Mucosa of descending colon (tissue), 3 donors: ENCODE measurements at places on chromosomes 12 and 14.

DNA sequence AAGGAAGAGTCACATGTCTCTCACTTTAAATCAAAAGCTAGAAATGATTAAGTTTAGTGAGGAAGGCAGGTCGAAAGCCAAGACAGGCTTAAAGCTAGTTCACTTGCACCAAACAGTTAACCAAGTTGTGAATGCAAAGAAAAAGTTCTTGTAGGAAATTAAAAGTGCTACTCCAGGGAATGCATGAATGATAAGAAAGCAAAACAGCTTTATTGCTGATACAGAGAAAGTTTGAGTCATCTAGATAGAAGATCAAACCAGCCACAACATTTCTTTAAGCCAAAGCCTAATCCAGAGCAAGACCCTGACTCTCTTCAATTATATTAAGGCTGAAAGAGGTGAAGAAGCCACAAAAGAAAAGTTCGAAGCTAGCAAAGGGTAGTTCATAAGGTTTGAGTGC lies 193.6 kb downstream of the MSRB3 start:
- DNase-seq: no peak

- DNase-seq: no peak
These were observed 117.2 kb upstream of the SSTR1 start for GRCh38 chr14:38090506-38090905.

DNA sequence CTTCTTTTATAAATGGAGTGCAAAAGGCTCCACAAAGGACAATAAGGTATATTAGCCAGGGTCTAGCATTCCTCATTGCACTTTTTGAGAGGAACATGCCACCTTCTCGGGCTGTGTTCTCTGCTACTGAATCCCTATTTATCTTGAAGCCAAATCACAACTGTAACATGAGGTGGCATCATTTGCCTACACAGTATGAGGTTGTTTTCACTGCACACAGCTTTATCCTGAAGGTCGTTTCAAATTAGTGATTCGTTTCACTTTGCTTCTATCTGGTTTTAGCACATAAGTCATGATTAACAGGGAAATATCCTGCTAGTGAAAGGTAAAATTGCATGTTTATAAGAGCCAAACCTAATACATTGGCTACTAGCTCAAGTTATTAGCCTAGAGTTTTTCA lies 153.8 kb downstream of the SLC35F4 start:
- DNase-seq: no peak

- DNase-seq: no peak
These were observed 9.2 kb downstream of the ABHD4 start for GRCh38 chr14:22607291-22607690.

DNA sequence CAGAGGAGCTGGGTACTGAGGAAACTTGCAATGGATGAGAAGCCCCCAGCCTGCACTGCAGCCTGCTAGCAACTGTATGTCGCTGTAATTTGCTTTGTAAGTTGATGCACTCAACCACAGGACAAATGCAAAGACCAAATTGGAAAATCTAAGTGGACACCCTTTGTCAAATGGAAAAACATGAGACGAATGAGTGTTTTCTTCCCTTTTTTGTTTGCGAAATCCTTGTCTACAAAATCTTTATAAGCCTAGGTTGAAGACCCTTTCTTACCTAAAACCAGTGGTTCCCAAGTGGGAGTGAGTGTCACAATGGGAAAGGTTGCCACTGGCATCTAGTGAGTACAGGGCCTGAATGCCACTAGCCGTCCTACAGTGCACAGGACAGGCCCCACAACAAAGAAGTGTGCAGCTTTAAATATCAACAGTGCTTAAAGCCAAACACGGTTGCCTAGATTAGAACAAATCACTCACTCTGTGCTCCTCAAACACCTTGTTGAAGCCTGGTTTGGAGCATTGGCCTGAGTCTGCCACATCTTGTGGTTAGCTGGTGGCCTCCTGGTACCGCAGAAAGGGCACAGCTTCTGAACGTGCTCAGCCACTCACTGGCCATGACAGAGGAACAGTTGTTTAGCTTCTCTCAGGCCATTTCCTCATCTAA lies 7.6 kb upstream of the VASH1 start:
- DNase-seq: no peak

DNA sequence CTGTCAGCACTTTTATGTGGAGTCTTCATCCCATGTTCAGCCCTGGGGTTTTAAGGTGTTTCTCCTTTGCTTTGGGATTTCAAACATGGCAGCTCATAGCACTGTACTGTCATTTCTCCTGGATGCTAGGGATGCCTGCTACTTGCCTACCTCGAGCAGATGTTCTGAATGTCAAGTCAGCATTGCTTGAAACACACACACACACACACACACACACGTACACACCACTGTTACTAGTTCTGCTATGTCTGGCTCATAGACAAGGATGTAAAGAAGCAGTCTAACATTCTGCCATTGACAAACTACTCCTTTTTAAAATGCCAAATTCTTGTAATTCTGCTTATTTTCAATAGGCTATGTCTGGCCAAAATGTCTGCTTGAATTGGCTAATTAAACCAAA lies 72.7 kb downstream of the SAMD4A start:
- no peak for DNase-seq

DNA sequence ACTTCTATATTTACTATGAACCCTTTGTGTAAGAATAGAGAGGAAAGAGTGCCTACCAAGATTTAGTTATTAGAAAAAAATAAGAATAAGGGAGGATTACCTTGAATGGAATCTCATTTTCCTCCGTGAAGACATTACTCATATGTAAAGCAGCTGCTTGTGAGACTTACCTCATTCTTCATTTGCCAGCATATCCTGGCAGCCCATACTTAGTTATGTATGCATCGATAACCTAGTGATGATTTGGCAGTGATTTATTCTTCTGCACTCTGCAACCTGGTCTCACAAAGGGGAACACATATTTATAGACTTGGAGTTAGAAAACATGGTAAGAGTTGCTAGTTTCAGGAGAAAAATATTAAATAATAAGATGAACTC lies 56.8 kb downstream of the LRFN5 start:
- DNase-seq: no peak

DNA sequence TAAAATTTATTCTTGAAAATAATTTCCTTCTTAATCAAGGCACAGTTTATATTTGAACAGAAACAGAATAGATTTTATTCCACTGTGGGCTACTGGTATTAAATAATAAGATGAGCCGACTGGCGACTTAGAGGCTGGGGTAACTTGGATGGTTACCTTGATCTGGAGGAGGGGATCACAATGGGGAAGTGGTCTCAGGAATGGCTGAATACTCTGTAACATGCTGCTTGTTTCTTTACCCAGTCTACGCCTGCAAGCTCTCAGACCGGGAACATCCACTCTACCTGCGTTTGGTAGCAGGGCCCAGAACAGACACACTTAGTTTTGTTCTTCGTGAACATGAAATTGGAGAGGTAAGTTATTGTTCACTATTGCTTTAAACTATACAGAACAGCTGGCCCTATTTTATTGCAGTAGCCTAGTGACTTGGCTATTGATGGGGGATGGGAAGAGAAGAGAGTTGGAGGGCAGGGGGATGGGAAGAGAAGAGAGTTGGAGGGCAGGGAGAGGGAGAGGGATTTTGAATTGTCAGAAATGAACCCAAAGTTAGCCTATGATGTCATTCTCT lies 67.9 kb downstream of the GNS start:
- DNase-seq: no peak
